Neural progenitor cell (in vitro differentiated cells): ENCODE measurements at places on chromosomes 2 and 18. TPM values are rescaled to one million over a fixed set of nuclear protein-coding genes. Genes with fewer than 3 reads are reported as not detected.

DNA sequence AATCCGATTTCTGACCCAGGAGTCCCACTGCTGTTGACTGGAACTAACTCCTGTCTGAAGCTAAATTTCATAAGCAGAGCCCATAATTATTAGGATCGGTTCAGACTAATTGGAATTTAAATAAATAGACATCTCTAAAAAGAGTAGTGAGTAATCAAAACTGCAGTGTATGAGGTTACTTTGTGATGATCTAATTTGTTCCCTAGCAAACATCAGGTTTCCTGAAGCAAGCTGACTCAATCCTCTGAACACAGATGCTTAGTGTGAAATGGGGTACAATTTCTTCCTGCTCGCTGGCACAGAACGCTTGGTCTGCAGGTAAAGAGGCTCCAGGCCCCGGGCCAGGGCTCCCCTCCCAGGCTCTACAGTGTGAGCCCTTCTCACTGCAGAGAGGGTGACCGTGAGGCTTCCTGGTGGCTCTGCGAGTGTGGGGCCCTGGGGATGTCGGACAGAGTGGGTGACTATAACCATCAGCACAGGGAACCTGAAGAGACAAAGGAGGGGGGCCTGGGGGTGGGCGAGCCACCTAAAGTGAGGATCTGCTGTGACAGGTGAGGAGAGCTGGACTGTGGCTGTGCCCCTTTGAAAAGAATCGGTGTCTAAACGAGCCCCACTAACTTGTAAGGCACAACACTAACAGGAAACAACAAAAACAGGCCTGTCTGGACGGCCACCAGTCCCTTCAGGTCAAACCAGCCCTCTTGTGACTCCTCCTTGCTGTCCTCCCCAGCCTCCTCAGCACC is 20.2 kb downstream of the CHST10 start:
- no peak for DNase-seq
- no peaks in the 10 kb centered on the region for H3K36me3 ChIP-seq
- H3K4me1 ChIP-seq = no peaks in the 10 kb centered on the region
- H3K27me3 ChIP-seq = no peaks in the 10 kb centered on the region
- no peak overlapping the region for H3K27ac ChIP-seq

The SLC9A2 gene
- total RNA-seq = 0.06 TPM in 1 of 2 replicates, not detected in the other

The CTLA4 gene
- not detected in 2 replicates for total RNA-seq

DNA sequence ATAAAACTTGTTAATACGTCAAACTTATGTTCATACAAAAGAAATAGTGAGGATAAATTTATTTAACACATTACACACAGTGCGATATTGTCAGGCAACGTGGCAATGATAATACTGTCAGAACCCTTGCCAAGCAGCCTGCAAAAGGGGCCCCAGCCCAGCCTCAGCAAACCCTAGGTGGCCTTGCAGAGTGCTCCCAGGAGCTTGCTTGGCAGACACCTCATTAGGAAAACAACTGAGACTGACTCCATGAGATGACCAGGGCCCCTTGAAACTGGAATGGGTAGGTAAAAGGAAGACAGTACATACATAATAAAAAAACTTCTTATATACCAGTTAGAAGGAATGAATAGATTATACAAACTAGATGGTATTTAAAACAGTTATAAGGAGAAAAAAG is 136.6 kb upstream of the EPC2 start:
- H3K27me3 ChIP-seq = no peaks in the 10 kb centered on the region
- peaks cover 2% of the 10 kb centered on the region for H3K4me1 ChIP-seq
- no peak overlapping the region for H3K27ac ChIP-seq
- H3K36me3 ChIP-seq = no peaks in the 10 kb centered on the region

The NT5DC4 gene
- total RNA-seq = not detected in 2 replicates

- no peaks in the 10 kb centered on the region for H3K27me3 ChIP-seq
- H3K27ac ChIP-seq = peak overlapping the region; percentile 63
- no peak overlapping the region for H3K4me3 ChIP-seq
- H3K36me3 ChIP-seq = no peaks in the 10 kb centered on the region
- peak; percentile 80 for DNase-seq
These were observed 80.4 kb downstream of the LPIN2 start for GRCh38 chr18:2932247-2933181.

The CXCR1 gene
- total RNA-seq = not detected in 2 replicates

DNA sequence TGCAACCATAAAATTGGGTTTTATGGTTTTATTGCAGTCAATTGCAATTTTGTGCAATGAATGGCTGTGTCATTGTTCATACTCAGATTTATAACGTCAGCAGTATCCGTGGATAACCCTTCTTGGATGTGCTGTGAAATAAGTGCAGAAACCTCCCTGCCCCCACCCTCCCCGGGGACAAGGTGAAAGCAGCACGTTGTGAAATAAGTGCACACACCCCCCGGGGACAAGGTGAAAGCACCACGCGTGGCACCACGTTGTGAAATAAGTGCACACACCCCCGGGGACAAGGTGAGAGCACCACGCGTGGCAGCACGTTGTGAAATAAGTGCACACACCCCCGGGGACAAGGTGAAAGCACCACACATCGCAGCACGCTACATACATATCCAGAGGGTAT is 93.6 kb upstream of the NFATC1 start:
- H3K4me3 ChIP-seq = no peak overlapping the region
- H3K36me3 ChIP-seq = no peaks in the 10 kb centered on the region

DNA sequence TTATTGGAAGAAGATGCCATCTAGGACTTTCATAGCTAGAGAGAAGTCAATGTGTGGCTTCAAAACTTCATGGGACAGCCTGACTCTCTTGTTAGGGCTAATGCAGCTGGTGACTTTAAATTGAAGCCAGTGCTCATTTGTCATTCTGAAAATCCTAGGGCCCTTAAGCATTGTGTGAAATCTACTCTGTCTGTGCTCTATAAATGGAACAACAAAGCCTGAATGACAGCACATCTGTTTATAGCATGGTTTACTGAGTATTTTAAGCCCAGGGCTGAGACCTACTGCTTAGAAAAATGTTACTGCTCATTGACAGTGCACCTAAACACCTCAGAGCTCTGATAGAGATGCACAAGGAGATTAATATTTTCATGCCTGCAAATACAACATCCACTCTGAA is 30.8 kb downstream of the ZNF892 start:
- H3K4me1 ChIP-seq = no peaks in the 10 kb centered on the region
- no peaks in the 10 kb centered on the region for H3K36me3 ChIP-seq
- H3K27ac ChIP-seq = no peak overlapping the region

DNA sequence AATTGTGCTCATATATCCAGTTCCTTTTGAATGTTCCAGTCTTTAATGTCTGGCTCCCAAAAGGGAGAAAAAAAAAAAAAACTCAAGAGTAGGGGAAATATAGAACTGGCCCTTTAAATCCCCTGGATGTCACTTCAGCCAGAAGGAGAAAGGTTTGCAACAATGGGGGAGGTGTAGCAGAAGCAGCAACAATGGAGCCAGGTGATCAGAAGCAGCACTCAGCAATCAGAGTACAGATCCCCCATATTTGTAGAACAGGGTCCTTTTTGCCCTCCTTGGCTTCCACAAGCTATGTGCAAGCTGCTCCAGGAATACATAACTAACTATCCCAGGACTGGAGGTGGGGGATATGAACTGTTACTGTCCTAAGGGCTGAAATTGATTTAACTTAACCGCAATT is 25.8 kb upstream of the ZNF397 start:
- H3K36me3 ChIP-seq = no peaks in the 10 kb centered on the region
- no peaks in the 10 kb centered on the region for H3K27me3 ChIP-seq
- H3K27ac ChIP-seq = no peak overlapping the region

DNA sequence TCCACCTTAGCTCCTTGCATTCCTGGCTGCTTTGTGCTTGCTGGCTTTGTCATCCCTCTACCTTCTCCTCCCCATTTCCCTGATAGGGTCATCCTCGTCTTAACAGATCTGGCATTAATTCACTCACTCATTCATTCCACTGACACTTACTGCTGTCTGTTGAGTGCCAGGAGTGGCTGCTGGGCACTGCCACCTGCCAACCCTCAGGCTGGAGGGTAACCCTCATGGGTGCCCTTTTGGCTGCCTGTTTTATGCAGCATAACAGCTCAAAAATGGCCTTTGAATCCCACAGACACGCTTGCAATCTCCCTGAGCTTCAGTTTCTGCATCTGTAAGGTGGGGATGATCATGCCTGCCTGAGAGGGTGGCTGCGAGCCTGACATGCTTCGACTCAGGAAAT is 25.2 kb downstream of the FHOD3 start:
- no peak for DNase-seq
- peaks cover 5% of the 10 kb centered on the region for H3K36me3 ChIP-seq
- no peak overlapping the region for H3K27ac ChIP-seq
- H3K4me3 ChIP-seq = no peak overlapping the region
- no peaks in the 10 kb centered on the region for H3K27me3 ChIP-seq

The CCDC150 gene
- 56.1 and 69.4 TPM in 2 replicates for total RNA-seq

The MC2R gene
- not detected in 2 replicates for total RNA-seq

The FAM237A gene
- not detected in 2 replicates for total RNA-seq

- H3K4me3 ChIP-seq = no peak overlapping the region
- no peak for DNase-seq
- no peak overlapping the region for H3K27ac ChIP-seq
These were observed 65.8 kb downstream of the RBMS1 start for GRCh38 chr2:160427629-160428404.

The SCYGR4 gene
- total RNA-seq = not detected in 2 replicates

The IL36G gene
- 0.59 and 1.3 TPM in 2 replicates for total RNA-seq

GRCh38 chr2:235270956-235271355 is 222.9 kb upstream of the AGAP1 start:
- no peak for DNase-seq
- peaks cover 15% of the 10 kb centered on the region for H3K4me1 ChIP-seq
- H3K36me3 ChIP-seq = no peaks in the 10 kb centered on the region
- no peaks in the 10 kb centered on the region for H3K27me3 ChIP-seq

- no peak for DNase-seq
- H3K36me3 ChIP-seq = no peaks in the 10 kb centered on the region
- H3K27me3 ChIP-seq = no peaks in the 10 kb centered on the region
- H3K27ac ChIP-seq = no peak overlapping the region
- peaks cover 18% of the 10 kb centered on the region for H3K4me1 ChIP-seq
These were observed 300.3 kb downstream of the AGPS start for GRCh38 chr2:177692783-177693269.

DNA sequence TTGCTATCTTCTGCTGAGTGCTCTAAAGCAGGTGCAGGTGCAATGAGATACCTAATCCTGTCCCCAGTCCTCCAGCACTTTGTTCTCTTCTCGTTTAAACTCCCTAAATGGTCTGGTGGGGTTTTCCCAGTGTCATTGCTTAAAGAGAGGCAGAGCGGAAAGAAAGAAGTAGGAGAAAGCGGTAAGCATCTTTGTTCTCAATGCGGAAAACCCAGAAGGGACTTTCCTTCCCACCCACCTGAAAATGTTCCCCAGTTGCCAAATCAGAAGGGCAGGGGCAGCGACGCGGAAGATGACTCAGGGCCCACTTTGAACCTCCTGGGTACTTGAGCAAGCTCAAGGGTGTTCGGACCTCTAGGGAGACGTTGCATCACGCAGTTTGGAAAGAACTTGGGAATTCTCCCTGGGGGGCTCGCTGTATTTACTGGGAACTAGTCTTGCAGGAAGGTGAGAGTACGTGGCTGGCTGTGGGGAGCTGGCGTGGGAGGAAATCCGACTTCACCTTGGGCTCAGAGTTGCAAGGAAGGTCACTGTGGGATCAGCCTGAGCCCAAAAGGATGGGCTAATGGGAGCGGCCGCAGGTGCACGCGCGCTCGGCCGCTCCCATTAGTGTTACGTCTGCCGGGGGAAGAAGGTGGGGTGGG is 589 bp upstream of the SGPP2 start:
- peak overlapping the region; percentile 71 for H3K4me3 ChIP-seq
- no peak for DNase-seq
- no peaks in the 10 kb centered on the region for H3K36me3 ChIP-seq
- peaks cover 9% of the 10 kb centered on the region for H3K4me1 ChIP-seq

- H3K27me3 ChIP-seq = no peaks in the 10 kb centered on the region
- no peak overlapping the region for H3K27ac ChIP-seq
- H3K36me3 ChIP-seq = no peaks in the 10 kb centered on the region
- H3K4me1 ChIP-seq = no peaks in the 10 kb centered on the region
- peak; percentile 24 for DNase-seq
These were observed 137.7 kb downstream of the THNSL2 start for GRCh38 chr2:88307817-88308216.

GRCh38 chr2:49021271-49021670 is 133.0 kb downstream of the FSHR start:
- H3K4me3 ChIP-seq = no peak overlapping the region
- H3K27me3 ChIP-seq = no peaks in the 10 kb centered on the region
- H3K4me1 ChIP-seq = no peaks in the 10 kb centered on the region
- H3K36me3 ChIP-seq = no peaks in the 10 kb centered on the region
- DNase-seq = no peak
- no peak overlapping the region for H3K27ac ChIP-seq

DNA sequence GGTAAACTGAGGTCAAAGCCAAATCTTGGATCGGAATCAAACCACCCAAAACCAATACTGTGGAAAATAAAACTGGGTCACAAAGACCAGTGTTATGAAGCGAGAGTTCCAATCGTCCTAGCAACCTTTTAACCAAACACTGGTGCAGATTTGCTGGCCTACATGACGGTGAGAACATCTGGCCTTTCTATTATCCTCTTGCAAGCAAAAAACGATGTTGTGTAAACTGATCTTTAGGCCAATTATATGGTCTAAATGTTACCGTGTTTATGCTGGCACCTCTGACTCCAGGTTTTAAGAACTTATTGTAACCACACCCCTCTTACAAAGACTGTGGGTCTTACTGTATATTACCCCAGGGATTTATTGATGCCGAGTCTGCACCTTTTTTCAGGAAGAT is 145.9 kb downstream of the GFPT1 start:
- no peak overlapping the region for H3K4me3 ChIP-seq
- no peak overlapping the region for H3K27ac ChIP-seq
- no peaks in the 10 kb centered on the region for H3K4me1 ChIP-seq
- H3K36me3 ChIP-seq = no peaks in the 10 kb centered on the region
- no peaks in the 10 kb centered on the region for H3K27me3 ChIP-seq
- DNase-seq = no peak

DNA sequence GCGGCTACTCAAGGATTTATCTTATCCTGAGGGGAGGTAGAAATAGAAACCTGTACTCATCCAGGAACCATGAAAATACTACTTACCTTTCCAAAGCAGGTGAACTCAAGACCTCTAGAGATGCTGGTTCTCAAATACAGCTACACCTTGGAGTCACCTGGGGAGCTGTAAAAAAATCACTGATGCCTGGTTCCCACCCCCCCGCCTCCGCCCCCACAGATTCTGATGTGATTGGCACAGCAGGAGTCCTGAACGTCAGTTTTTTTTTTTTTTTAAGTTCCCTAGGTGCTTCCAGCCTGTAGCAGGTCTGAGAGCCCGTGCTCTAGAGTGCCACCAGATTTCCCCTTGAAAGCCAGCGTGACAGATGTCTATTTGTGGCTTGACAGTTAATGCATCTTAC is 113.6 kb downstream of the MRO start:
- no peaks in the 10 kb centered on the region for H3K36me3 ChIP-seq
- H3K27me3 ChIP-seq = no peaks in the 10 kb centered on the region
- H3K4me3 ChIP-seq = no peak overlapping the region
- peaks cover 20% of the 10 kb centered on the region for H3K4me1 ChIP-seq
- H3K27ac ChIP-seq = no peak overlapping the region
- no peak for DNase-seq

GRCh38 chr2:36214691-36215090 is 140.9 kb upstream of the CRIM1 start:
- H3K27me3 ChIP-seq = no peaks in the 10 kb centered on the region
- H3K4me1 ChIP-seq = peaks cover 3% of the 10 kb centered on the region
- no peaks in the 10 kb centered on the region for H3K36me3 ChIP-seq
